ENCODE measurements at places on chromosomes 7 and 10.

DNA sequence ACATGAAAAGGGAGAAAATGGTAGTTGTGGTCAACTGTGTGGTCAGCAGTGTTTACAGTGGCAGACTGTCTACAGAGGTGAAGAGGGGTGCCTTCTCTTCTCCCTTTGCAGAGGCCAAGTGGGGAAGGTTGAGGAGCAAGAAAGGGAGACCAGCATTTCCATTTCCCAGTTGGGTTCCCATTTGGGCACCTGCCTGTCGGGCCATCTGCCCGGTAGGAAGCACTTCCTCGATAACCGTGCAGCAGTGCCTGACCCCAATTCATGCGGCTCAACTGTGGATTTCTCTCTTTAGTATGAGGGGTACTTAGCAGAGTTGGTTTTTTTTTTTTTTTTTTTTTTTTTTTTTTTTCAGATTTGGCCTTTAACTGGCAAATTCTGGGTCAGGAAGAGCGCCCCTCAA, 127.0 kb downstream of the CCDC3 start:
- DNase-seq, result no peak

DNA sequence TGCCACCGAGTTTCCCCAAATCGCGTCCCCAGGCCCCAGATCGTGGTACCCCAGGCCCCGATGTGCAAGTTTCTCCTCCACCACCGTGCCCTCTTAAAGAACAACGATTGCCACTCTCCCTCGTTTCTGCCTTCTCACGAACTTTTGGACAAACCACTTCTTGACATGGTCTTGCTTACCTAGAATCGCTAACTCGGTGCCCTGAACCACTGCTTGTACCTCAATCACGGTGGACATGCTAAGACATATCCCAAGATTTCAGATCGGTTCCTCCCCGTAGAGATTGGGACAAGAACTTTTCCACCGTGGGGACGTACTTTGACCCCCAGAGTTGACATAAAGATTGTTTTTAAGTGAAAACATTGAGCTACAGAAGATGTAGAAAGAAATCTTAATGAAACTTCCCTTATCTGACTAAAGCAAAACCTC, 477 bp upstream of the ZC3HAV1 start:
- DNase-seq, result no peak

DNA sequence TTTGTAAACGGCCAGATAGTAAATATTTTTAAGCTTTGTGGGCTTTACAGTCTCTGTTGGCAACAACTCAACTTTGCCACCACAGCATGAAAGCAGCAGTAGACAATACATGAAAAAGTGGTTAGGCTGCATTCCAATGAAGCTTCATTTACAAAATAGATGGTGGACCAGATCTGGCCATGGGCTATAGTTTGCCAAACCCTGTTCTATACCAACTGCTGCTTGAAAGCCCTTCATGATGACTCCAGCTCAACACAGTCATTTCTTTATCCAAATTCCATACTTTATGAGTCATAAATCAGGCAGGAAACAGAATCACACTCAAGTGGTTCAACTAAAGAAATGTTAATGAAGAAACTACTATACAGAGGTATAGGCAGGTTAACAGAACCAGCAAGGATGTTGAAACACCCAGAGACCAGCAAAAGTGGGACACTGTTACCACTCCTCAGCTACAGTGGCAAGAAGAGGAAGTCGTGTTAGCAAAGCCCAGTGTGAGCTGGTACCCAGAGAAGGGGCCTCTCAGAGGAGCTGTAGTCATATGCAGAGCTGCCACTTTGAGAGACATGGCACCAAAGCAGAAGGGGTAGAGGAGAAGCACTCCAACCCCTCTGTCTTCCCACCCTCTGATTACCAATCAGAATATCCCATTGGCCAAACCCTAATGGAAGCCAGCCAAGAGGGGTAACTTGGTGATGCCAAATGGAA, 72.5 kb downstream of the PRLHR start:
- DNase-seq, result no peak

- no peak for DNase-seq
Measured at GRCh38 chr10:79003183-79004100, 65.3 kb upstream of the ZMIZ1 start.

DNA sequence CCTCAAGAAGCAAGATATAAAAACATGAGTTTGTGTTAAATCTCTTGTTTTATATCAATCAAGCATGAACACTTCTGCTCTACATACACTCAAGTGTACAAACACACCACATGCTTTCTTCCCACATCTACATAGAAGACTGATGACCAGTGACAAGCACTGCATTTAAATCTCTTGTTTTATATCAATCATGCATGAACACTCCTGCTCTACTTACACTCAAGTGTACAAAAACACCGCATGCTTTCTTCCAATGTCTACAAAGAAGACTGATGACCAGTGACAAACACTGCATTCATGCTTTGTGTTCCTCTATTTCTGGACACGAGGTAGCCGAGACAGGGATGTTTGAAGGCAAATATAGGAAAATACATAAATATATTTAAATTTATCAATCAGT, 642.0 kb upstream of the PFKP start:
- DNase-seq, result no peak

- no peak for DNase-seq
Measured at GRCh38 chr7:70210200-70210935, 612.1 kb downstream of the AUTS2 start.

GRCh38 chr7:12643644-12644043, 43.8 kb upstream of the ARL4A start:
- DNase-seq, result no peak

DNA sequence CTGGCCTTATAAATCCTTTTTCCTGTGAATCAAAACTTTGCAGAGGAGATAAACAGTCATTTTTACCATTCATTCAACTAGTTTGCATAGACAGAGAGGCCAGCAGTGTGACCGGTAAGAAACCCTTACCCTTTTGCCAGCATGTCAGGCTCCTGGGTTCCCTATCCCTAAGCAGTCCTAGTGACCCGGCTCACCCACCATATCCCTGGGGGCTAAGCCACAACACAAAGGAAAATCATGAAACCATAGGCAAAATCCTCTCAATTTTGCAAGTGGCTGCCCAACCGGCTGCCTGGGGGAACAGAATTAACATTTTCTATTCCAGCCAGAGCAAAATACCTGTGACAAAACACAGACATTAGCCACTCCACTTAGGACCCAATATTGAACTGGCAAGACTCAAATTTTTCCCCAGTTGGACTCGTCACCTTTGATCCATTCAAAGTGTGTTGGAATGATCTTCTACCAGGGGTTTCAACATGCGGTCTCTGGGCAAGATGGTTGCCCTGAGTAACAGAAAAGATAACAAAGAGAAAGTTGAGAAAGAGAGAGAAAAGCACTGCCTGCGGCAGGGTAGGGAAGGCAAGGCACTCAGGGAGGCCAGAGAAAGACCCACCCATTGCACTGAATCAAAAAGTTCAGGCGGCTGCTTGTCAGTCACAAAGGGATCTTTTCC, 174.8 kb upstream of the NAMPT start:
- DNase-seq, result peak; percentile 65

DNA sequence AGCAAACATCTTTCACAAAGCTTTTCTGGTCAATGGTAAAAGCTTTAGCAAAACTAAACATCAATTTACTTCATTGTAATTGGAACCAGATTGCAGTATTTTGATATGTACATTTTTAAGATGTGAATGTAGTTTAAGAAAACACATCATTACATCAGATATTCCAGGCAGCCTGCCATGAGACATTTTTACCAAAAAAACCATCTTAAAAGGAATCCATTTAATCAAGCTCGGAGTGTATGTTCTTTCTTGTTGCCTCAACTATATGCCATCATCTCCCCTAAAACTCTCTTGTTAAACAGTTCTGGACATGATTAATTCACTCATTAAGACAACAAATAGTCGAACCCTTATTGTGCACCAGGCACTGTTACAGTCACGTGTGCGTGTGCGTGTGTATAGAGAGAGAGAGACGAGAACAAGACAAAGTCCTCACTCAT, 97.5 kb downstream of the UBE2H start:
- no peak for DNase-seq

- no peak for DNase-seq
Measured at GRCh38 chr7:139883814-139884213, 54.8 kb downstream of the TBXAS1 start.

GRCh38 chr7:91632234-91632940, 248.1 kb downstream of the MTERF1 start:
- DNase-seq, result no peak
